ENCODE measurements at places on chromosomes 5 and 9.
A peak's percentile ranks its signal among the peaks of the same experiment; 100 is the strongest.

DNA sequence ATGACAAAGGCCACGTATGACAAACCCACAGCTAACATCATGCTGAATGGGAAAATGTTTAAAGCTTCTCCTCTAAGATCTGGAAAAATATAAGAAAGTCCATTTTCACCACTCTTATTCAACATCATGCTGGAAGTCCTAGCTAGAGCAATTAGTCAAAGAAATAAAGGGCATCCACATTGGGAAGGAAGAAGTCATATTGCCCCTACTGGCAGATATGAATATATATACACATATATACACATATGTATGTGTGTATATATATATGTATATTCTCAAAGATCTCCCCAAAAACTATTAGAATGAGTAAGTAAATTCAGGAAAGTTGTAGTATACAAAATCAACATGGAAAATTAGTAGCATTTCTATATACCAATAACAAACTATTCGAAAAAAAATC lies 17.1 kb downstream of the APBA1 start:
- H3K27me3 ChIP-seq: peaks cover 8% of the 10 kb centered on the region
- H3K4me1 ChIP-seq: no peaks in the 10 kb centered on the region
- no peak overlapping the region for H3K4me3 ChIP-seq

- H3K4me1 ChIP-seq: no peaks in the 10 kb centered on the region
- no peaks in the 10 kb centered on the region for H3K27me3 ChIP-seq
- no peak for DNase-seq
- no peaks in the 10 kb centered on the region for H3K36me3 ChIP-seq
Observed at GRCh38 chr9:83459830-83460229, 78.4 kb downstream of the FRMD3 start.

DNA sequence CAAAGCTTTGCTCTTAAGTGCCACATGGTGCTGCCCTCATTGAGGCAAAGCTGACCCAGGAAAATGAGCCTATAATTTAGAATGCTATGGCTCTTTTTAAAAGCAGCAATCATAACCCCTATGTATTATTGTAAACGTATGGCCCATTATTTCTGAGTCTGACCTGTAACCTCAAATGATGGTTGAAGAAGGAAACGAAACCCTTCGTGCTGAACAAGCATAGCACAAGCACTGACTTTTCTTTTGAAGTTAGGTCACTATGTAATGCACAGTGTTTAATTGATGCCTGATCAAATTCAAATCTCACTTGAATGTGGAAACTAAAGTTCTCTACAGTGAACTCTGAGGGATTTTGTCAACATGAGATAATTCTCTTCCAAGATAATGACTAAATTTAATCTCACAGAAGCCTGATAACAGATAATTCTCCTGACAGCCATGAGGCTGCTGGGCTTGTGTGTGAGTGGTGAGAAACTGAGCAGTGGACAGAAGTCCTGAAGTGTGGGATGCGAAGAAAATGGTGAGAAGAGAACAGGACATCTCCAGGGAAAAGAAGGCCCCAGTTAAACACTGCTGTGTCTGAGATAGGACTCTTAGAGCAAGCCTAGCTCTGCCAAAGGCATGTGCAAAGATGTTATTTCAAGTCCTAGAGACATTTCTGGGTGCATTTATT lies 226.9 kb downstream of the MAN2A1 start:
- H3K36me3 ChIP-seq: peaks cover 9% of the 10 kb centered on the region
- DNase-seq: no peak
- H3K4me3 ChIP-seq: no peak overlapping the region
- no peaks in the 10 kb centered on the region for H3K27me3 ChIP-seq

- H3K36me3 ChIP-seq: no peaks in the 10 kb centered on the region
- H3K4me1 ChIP-seq: no peaks in the 10 kb centered on the region
- H3K27me3 ChIP-seq: peaks cover 16% of the 10 kb centered on the region
Observed at GRCh38 chr5:142540922-142541422, 144.9 kb downstream of the FGF1 start.

DNA sequence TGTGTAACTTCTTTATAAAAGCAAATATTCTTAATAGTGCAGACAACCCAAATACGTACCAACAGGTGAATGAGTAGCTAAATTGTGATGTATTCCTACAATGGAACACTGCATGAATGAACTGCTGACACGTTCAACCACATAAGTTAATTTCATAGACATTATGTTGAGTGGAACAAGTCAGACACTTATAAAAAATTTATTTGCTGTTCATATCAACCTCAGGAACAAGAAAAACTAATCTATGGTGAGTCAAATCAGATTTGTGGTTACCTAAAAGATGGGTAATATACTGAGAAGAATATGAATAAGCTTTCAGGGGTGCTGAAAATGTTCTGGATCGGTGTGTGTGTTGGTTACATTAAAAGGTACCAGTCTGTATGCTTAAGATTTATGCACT lies 35.7 kb downstream of the INVS start:
- no peak for DNase-seq
- H3K27ac ChIP-seq: no peak overlapping the region
- no peaks in the 10 kb centered on the region for H3K27me3 ChIP-seq
- H3K4me1 ChIP-seq: no peaks in the 10 kb centered on the region

DNA sequence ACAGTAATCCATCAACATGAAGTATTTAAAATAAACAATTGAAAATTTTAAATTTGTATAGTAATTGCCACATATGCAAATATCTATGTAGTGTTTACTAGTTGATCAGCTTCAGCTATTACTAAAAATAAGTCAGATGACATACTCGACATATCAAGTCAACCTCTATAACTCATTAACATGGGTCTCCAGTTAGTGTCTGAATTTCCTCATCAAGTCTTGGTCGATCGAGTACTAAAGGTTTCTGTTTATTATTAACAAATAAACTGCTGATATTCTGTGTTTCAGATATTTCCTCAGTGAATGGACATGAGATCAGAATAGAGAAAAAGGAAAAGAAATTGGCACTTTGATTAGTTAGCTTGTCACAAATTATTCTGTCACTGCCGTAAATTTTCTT lies 266.5 kb upstream of the ITGA1 start:
- H3K4me1 ChIP-seq: no peaks in the 10 kb centered on the region
- DNase-seq: no peak
- H3K27me3 ChIP-seq: peaks cover 3% of the 10 kb centered on the region
- no peak overlapping the region for H3K27ac ChIP-seq
- H3K4me3 ChIP-seq: no peak overlapping the region

GRCh38 chr5:57880216-57880615 lies 397.6 kb upstream of the ACTBL2 start:
- DNase-seq: no peak
- no peak overlapping the region for H3K27ac ChIP-seq
- H3K36me3 ChIP-seq: no peaks in the 10 kb centered on the region
- no peaks in the 10 kb centered on the region for H3K4me1 ChIP-seq

DNA sequence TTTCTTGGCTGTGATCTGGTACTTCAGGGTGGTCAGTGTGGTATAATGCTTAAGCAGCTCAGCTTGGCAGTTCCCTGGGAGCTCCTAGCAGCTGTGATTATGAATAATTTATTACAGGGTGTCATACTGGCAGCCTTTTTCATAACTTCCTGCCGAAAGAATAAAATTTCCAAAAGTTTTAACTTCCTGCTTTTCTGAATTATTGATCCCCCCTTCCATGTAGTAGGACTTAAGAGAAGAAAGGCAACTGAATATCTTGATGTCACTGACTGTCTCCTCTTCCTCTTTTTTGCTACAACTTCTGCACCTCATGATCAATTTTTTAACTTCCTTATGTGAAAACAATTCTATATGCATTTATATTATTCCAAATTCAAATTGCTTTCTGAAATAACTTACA lies 74.3 kb upstream of the SPEF2 start:
- no peak for DNase-seq
- H3K4me3 ChIP-seq: no peak overlapping the region
- H3K4me1 ChIP-seq: no peaks in the 10 kb centered on the region
- H3K27me3 ChIP-seq: no peaks in the 10 kb centered on the region
- no peak overlapping the region for H3K27ac ChIP-seq
- H3K36me3 ChIP-seq: no peaks in the 10 kb centered on the region

DNA sequence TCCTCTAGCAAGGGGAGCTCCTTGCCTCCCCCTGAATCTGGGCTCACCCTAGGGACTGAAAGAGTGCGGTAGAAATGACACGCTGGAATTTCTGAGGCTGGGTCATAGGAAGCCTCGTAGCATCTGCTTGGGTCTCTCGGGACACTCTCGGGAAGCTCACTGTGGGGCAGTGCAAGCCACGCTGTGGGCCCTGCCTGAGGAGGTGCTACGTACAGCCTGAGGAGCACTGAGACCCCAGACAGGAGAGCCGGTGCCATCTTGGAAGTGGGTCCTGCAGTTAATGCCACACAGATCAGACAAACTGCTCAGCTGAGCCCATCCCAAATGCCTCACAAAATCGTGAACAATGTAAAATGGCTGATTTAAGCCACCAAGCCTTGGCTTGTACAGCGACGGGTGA lies 1.8 kb downstream of the MRPL36 start:
- no peak overlapping the region for H3K27ac ChIP-seq
- DNase-seq: no peak
- H3K4me3 ChIP-seq: peak overlapping the region; percentile 100
- H3K36me3 ChIP-seq: peaks cover 31% of the 10 kb centered on the region

- no peaks in the 10 kb centered on the region for H3K4me1 ChIP-seq
- H3K36me3 ChIP-seq: no peaks in the 10 kb centered on the region
- DNase-seq: peak; percentile 65
- H3K27ac ChIP-seq: no peak overlapping the region
- no peak overlapping the region for H3K4me3 ChIP-seq
Observed at GRCh38 chr5:180470966-180471582, 23.1 kb upstream of the CNOT6 start.

DNA sequence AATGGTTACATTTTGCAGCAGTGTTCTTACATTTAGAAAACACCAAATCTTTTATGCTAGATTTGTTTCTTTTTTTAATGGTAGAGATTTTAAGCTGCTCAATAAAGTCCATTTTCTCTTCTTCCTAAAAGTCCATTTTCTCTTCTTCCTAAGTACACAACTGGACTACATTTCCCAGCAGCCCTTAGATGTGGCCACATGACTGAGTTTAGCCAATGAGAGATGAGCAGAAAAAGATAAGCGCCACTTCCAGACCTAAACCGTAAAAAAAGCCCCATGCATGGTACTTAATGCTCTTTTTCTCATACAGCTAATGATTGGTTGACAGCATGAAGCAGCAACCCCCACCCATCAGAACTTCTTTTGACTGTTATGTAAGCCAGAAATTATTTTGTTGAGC lies 206.7 kb downstream of the FAM114A2 start:
- H3K27me3 ChIP-seq: no peaks in the 10 kb centered on the region
- no peaks in the 10 kb centered on the region for H3K4me1 ChIP-seq
- no peak overlapping the region for H3K4me3 ChIP-seq
- DNase-seq: no peak
- H3K36me3 ChIP-seq: no peaks in the 10 kb centered on the region

DNA sequence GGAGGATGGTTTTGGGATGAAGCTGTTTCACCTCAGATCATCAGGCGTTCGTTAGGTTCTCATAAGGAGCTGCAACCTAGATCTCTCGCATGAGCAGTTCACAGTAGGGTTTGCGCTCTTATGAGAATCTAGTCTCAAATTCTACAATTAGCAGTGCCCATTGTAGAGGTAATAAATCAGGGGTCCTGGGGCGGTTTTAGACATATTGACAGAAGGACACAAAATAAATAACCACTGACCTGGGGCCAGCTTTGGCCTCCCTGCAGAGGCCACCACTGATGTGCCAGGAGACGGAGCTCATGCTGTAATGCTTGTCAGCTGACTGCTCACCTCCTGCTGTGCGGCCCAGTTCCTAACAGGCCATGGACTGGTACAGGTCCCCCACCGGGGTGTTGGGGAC lies 67.6 kb upstream of the SPATA31D4 start:
- H3K27ac ChIP-seq: no peak overlapping the region
- H3K27me3 ChIP-seq: no peaks in the 10 kb centered on the region
- DNase-seq: no peak
- no peaks in the 10 kb centered on the region for H3K4me1 ChIP-seq
- H3K4me3 ChIP-seq: no peak overlapping the region

- peak overlapping the region; percentile 88 for H3K27ac ChIP-seq
- no peaks in the 10 kb centered on the region for H3K27me3 ChIP-seq
- H3K36me3 ChIP-seq: peaks cover 91% of the 10 kb centered on the region
- H3K4me3 ChIP-seq: no peak overlapping the region
Observed at GRCh38 chr5:170254056-170254455, 21.3 kb downstream of the C5orf58 start.

DNA sequence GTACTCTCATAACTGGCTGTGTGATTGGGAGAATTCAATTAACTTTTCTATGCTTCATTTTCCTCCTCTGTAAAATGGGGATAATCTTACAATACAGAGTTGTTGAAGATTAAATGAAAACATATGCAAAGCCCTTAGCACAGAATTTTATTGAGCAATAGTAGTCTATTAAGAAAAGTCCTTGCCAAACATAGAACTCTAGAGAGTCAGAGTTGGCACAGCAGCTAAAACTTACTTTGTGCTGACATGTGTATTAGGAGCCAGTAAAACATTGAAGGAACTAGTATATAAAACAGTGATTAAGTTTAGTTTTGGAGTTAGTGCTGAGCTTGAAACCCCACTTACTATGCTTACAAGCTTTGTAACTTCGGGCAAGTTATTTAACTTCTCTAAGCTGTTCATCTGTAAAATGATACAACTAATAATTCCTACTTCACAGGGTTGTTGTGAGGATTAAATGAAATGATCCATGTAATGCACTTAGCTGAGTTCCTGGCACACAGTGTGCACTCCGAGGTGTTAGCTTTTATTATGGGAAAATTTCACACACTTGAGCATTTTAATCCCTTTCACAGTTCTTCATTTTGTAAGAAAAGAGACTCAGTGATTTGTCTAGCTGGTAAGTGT lies 20.0 kb upstream of the GRIN3A start:
- no peak overlapping the region for H3K27ac ChIP-seq
- no peak for DNase-seq
- no peaks in the 10 kb centered on the region for H3K27me3 ChIP-seq
- H3K4me1 ChIP-seq: no peaks in the 10 kb centered on the region
- H3K36me3 ChIP-seq: no peaks in the 10 kb centered on the region
- H3K4me3 ChIP-seq: no peak overlapping the region

GRCh38 chr5:119080936-119081335 lies 10.0 kb downstream of the DMXL1 start:
- no peak overlapping the region for H3K4me3 ChIP-seq
- H3K27me3 ChIP-seq: no peaks in the 10 kb centered on the region
- DNase-seq: no peak
- H3K36me3 ChIP-seq: peaks cover 14% of the 10 kb centered on the region
- H3K27ac ChIP-seq: no peak overlapping the region
- peaks cover 26% of the 10 kb centered on the region for H3K4me1 ChIP-seq
